ENCODE measurements at places on chromosomes 3 and 15. TPM values are rescaled to one million over a fixed set of nuclear protein-coding genes. Genes with fewer than 3 reads are reported as not detected.

GRCh38 chr3:152176998-152177397 lies 91.7 kb upstream of the MBNL1 start:
- no peak overlapping the region for H3K27ac ChIP-seq
- no peaks in the 10 kb centered on the region for H3K36me3 ChIP-seq
- DNase-seq, result no peak

Gene THOC7
- total RNA-seq, result 67.3 TPM

Gene SEMA7A
- 13.8 TPM for total RNA-seq

DNA sequence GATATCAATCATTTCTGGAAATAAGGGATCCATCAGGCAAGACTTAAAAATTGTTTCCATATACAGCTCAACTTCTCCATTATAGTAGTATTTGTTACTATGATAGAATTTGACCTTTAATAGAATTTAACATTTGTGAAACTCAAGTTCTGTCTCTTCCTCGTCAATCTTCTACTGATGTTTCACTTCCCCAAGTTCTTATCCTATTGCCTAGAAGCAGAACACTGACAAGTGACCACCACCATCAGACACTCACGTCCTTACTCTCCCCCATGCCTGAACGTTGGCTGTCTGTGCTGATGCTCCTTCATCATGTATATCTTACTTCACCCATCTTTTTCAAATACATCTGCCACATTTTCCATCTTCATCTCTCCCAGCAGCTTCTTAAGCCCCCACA lies 26.6 kb upstream of the TAFA4 start:
- no peaks in the 10 kb centered on the region for H3K4me1 ChIP-seq
- H3K4me3 ChIP-seq, result no peak overlapping the region
- H3K36me3 ChIP-seq, result no peaks in the 10 kb centered on the region
- no peak overlapping the region for H3K27ac ChIP-seq
- no peak for DNase-seq
- peaks cover 74% of the 10 kb centered on the region for H3K27me3 ChIP-seq

GRCh38 chr15:39362821-39363561 lies 217.9 kb upstream of the THBS1 start:
- H3K4me1 ChIP-seq, result no peaks in the 10 kb centered on the region
- H3K27ac ChIP-seq, result no peak overlapping the region
- H3K36me3 ChIP-seq, result no peaks in the 10 kb centered on the region
- H3K4me3 ChIP-seq, result no peak overlapping the region
- no peak for DNase-seq
